ENCODE measurements at places on chromosomes 1 and 21.
A peak's percentile ranks its signal among the peaks of the same experiment; 100 is the strongest.

GRCh38 chr1:9111957-9112356, 16.9 kb downstream of the GPR157 start:
- no peak for DNase-seq

DNA sequence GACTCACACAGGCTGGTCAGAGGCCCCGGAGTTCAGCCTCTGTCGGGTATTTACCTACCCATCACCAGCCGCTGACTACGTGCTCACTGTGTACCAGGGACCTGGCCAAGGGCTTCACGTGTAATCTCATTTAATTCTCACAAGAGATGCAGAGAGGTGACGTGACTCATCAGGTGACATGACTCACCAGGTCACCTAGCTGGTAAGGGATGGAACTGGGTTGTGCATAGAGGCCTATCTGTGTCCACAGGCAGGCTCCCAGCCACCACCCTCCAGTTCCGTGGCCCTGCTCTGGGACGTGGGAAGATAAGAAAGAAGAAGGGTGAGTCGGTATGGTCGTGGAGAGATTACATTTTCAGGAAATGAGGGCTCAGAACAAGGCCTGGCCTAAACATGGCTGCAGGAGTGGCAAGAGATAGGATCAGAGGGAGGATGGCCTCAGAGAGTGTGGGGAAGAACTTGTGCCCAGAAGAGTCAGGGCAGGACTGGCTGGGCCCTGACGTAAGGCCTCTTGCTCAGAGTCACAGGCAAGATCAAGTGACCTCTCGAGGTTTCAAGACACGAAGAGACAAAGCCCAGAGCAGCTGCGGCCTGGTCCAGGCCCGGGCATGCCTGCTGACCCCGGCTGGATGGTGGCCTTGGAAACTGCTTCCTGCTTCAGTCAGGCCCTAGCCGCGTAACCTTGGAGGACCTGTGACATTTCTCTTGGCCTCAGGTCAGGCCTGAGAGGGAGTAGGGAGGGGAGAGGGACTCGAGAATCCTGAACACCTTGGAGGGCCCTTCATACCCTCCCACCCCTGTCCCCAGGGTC, 52.7 kb upstream of the WASF2 start:
- DNase-seq: no peak

DNA sequence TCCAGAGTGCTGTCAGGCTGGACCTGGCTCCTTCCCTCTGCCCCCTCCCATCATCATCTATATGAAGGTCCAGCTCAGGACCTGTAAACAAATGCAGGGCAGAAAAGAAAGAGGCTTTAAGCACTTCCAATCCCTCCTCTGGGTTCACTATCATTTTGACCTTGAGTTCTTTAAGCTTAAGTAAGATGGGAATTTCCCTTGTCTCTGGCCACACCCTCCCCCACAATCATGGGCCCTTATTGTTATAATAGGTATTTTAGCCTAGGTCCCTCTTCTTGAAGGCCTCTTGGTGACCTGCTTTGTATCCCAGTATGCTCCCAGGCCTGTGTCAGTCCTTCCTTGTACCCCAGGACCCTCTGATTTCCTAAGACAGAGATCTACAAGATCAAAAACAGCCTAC, 45.1 kb upstream of the EPS15 start:
- no peak for DNase-seq

GRCh38 chr1:24327891-24328290, 8.7 kb downstream of the GRHL3 start:
- DNase-seq: no peak

DNA sequence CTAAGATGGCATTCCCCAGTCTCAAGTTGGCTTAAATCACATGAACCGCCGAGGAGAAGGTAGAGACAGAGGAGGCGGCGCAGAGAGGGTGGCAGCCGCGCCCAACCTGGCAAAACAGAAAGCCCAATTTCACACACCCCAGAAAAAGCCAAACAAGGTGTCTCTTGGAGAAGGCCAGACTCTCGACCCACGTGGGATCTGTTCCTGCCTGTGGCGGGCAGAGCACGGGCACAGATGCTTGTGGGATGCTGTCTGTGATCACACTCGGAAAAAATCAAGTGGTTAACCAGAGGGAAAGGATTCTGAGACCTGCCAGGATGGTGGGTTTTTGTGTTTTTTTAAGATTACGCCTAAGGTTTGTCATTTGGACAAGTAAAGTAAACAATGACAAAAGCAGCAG, 80.7 kb downstream of the MRPL37 start:
- DNase-seq: peak; percentile 40

- DNase-seq: no peak
Observed at GRCh38 chr1:72003092-72003491, 279.2 kb downstream of the NEGR1 start.

- DNase-seq: peak; percentile 44
Observed at GRCh38 chr1:46533179-46533864, 18.1 kb downstream of the KNCN start.

DNA sequence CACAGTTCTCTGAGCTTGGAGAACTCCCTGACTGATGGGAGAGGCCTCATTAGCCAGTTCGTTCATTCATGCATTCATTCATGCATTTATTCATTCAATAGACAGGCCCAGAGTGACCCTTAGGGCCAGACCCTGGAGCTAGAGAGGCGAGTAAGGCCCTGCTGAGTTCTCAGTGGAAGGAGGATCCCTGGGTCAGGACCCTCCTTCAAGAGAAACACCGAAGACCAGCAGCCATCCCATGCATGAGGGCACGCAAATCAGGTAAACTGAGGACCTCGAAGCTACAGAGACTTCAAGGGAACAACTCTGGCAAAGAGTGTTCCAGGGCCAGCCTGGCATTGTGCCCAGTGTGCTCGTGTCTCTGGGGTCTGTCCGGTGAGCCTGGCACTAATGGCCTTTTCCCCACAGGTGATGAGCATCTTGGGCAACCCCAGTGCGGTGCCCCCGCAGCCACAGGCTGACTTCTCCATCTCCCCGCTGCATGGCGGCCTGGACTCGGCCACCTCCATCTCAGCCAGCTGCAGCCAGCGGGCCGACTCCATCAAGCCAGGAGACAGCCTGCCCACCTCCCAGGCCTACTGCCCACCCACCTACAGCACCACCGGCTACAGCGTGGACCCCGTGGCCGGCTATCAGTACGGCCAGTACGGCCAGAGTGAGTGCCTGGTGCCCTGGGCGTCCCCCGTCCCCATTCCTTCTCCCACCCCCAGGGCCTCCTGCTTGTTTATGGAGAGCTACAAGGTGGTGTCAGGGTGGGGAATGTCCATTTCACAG, 104.8 kb downstream of the PAX7 start:
- no peak for DNase-seq

GRCh38 chr1:66256629-66257572, 277.1 kb upstream of the SGIP1 start:
- DNase-seq: no peak

- DNase-seq: no peak
Observed at GRCh38 chr1:224501836-224502235, 67.2 kb upstream of the WDR26 start.

DNA sequence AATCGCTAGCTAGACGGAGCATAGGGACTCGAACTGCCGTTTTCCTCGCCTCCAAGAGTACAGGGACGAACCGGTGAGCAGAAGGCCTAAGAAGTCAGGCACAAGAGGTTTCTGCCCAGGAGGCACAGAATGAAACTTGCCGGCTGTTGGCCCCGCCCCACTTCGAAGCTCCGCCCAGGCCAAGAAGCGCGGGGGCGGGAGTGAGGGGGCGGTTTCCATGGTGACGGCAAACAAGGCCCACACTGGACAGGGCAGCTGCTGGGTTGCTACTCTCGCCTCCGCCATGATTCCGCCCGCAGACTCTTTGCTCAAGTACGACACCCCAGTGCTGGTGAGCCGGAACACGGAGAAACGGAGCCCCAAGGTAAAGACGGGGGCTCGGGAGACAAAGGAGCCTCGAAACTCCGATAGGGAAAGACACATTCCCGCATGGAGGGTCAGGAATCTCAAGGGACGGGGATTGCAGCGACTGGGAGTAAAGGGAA, at the start of gene DNALI1:
TSS of gene DNALI1 (plus strand) at position 229 of the 485 bp plus-strand sequence. CDS start at position 284, 55 bp downstream.
- DNase-seq: peak; percentile 81

DNA sequence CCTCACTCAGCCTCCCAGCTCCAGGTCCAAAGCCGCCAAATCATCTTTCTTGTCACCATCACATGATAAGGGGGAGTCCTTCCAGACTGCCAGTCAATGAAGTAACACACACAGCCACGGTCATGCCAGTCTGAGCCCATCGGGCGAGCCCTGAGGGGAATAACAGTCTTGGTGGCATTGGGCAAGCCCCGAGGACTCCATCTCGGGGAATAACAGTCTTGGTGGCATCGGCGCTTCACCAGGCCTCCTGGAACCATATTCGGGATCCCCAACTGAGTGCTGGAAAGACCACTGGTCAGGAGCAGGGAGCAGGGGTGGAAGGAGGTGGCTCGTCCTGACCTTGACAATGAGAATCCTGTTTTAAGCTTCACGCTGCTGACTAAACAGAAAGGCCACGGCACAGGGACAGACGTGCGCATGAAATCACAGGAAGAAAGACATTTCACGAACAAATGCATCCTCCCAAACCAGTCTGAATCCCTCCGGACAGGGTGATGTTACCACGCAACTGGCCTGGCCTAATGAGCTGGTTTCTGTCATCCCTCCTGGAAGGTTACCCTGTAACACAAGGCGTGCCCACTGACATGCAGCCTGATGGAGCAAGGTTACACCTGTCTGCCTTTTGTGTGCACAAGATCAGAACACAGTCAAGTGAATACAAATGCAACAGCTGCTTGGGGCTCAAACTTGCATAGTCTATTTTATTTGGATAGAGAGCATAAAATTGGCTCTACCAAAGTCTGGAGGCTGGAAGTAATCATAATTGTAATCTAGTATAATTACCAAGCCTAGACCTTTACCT, 517.4 kb downstream of the KIF26B start:
- no peak for DNase-seq

DNA sequence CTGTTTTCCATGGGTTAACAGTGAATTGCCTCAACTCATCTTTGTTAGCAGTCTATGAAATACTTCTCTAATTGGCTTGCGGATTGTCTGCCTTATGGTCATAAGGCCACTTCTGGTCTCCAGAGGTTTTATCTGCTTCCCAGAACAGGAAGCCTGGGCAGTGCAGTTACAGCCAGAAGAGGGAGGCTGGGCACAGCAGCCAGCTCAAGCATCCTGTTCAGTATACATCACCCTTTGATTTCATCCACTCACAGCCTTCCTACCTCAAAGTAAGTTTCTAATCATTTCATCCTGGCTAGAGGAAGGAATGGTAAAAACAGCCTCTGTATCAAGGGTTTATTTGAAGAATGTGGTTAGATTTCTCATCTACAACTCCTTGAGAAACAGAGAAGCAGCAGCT, 311.5 kb upstream of the DEPDC1 start:
- no peak for DNase-seq

GRCh38 chr1:96482616-96483015, 239.0 kb upstream of the PTBP2 start:
- DNase-seq: no peak

- no peak for DNase-seq
Observed at GRCh38 chr1:10824821-10825540, 28.5 kb upstream of the CASZ1 start.

DNA sequence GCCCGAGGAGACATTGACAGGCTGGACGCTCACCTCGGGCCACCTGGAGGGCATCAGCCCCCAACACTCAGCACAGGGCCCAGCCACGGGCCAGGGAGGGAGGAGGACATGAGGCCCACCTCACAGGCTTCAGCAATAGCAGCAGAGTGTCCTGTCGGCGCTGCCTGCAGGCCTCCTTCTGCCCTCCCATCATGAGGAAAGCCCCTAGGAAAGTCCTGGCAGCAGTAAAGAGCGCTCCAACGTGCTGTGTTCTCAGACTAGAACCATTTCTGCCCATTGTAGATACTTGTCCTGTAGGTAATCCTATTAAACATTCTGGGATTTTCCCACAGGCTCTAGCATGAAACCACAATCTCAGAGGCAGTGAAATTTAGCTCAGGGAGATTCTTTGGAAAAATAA, 62.0 kb upstream of the GALNT2 start:
- no peak for DNase-seq

DNA sequence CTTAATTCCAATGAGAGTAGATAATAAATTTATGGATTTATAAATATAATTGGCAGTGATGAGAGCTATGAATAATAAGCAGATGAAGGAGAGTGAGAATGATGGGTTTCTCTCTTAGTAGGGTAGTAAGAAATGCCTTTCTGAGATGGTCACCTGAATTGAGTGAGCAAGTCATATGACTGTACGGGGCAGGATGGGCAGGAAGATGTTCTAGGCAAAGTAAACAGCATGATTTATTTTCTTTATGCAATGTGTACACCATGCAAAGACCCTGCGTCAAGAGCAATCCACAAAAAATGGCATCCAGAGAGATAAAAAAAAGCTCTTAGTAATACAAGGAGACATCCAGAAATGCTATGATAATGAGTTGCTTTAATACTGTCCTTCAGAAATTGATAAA, 409.9 kb downstream of the HLX start:
- DNase-seq: no peak

GRCh38 chr1:156904187-156904959, 10.9 kb downstream of the PEAR1 start:
- DNase-seq: no peak

- no peak for DNase-seq
Observed at GRCh38 chr1:230794871-230795605, 47.9 kb downstream of the CAPN9 start.
